Stimulated activated naive CD4-positive, alpha-beta T cell (primary cell): ENCODE measurements at places on chromosomes 5 and 9.

DNA sequence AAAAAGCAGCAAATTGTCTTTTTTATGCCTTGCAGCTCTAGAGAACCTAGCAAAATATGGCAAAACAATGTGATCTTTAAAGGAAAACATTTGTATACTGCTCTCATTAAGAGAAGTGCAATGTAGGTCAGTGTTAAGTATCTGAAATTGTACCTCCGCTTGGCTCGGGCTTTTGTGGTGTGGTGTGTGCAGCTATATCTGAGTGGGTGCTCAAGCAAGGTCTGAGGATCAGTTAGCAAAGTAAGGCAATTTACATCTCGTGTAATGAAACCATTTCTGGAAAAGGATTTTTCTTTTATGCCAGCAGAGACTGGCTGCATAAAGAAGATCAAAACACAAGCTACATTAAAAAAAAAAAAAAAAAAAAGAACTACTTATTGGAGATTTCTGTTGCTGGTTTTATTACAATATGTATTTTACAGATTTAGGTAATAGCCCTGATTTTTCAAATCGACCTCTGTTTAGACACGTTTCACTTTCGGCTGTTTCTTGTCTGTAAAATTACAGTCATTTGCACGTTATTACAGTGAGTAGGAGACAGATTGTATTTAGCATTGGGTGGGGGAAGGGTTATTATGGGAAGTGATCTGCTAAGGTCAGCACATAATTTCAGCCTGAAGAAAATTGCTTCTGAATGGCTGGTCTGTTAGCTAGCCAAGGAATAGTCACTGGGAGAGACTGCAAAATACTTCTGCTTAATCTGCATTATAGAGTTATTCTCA is 7.9 kb upstream of the ZNF608 start:
- DNase-seq = no peak

- DNase-seq = no peak
These were observed 19.0 kb upstream of the PSIP1 start for GRCh38 chr9:15529566-15530324.

- DNase-seq = no peak
These were observed 24.4 kb upstream of the HMCN2 start for GRCh38 chr9:130241198-130241535.

DNA sequence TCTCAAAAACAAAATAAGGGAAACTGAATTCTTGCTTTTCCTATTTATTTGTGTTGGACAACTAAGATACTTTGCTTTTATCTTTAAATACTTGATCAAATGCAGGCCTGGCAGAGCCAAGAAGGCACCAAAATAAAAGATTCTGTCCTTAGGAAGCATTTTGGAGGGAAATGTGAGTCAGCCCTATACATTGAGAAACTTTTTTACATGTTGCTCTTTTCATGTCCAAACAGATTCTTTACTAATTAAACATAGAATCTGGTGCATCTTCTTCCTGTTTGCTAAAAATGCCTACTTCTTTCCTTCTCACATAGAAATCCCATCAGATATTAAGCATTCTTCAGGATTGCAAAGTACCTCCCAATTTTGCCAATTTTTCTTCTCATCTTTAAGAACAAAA is 1160.4 kb downstream of the EFNA5 start:
- no peak for DNase-seq
